ENCODE measurements at places on chromosomes 3 and 15.

DNA sequence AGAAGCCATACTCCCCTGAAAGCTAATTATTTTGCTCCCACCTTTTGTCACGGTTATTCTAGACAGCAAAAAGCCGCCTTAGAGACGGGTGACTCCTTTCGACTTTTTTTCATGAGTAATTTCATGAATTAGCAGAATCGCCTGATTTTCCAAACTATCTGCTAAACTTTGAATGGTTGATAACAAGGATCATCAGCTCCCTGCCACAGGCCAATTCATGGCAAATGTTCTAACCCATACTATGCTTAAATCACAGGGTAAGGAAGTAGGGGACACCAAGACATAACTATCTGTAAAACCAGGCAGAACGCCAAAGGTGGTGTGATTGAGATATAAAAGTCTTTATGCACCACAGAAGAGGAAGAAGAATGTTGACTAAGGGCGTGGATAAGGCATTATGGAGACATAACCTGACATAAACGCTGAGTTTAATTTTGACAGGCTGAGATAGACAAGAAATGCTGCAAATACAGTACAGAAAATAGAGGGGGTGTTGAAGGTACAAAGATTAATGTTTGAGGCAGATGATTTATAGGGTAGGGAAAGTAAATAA lies 891 bp upstream of the DMXL2 start:
- DNase-seq, result no peak

GRCh38 chr3:193214445-193214844 lies 26.6 kb upstream of the PLAAT1 start:
- DNase-seq, result no peak

GRCh38 chr3:24225385-24225950 lies 269.2 kb downstream of the THRB start:
- DNase-seq, result no peak

GRCh38 chr15:54033356-54033860 lies 55.2 kb downstream of the UNC13C start:
- DNase-seq, result no peak

DNA sequence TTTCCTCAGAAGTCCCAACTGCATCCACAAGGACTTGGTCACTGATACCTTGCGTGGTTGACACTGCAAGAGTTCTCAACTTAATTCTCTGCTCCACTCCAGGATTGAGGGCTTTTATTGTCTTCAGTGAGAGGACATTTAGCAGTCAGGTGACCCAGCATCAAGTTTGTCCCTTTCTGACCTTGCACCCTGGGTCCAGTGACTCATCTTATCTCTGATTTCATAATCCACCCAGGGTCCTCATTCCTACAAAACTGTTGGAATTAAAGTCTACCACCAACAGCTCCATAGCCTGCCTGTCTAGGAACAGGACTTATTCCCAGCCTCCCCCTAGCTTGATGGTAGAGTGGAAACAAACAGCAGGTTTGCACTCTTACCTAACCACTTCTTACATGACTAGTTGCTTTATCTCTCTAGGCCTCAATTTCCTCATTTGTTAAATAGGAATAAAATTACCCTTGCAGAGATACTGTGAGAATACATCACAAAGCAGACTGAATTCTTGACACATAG lies 151.3 kb upstream of the LPP start:
- no peak for DNase-seq

DNA sequence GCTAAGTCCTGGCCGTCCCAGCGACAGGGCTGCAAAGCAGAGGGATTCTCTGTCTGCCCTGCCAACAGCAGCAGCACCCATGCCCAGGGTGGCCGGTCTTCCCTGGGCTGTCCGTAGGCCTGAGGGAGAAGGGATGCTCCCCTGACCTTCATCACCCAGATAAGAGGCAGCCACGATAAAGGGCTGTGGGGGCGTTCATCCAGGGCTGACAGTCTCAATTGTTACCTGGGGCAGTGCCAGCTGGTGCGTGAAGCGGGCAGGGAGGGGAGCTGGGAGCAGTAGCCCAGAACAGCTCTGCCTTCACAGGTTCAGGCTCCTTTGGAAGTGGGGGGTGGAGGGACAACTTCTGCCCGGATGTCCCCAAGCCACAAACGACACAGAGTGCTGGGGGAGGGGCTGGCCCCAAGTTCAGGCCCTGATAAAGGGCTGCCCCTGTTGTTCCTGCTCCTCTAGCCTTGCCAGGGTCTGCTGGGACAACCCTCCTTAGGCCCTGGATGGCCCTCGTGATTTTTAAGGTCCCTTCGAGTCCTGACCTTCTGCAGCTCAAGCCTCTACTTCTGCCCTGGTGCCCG lies 94.7 kb downstream of the RAB11A start:
- DNase-seq, result no peak

DNA sequence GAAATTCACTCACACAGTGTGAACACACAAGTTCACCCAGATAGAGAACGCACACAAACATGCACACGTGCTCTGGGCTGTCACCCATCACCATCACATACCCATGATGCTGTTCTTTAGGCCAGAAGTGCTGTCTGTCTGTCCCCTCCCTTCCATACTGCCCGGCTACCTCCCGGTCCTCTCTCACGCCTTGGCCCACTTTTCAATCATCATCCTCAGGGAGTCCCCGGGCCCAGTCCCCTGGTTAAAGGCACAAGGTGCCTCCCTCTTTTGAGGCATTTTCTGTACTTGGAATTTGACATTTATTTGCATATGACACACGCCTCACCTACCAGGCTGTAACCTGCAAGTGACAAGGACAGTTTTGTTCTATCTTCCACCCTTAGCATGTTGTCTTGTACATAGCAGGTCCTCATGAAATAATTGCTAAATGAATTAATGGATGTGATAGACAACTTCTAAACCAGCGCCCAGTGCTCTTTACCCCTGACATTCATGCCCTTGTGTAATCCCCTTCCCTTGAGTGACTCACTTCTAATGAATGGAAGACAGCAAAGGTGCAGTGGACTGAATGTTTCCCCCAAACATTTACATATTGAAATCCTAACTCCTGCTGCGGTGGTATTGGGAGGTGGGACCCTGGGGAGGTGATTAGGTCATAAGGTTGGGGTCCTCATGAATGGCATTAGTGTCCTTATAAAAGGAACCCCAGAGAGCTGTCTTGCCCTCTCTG lies 73.9 kb upstream of the ADPGK start:
- DNase-seq, result no peak

- DNase-seq, result no peak
Observed at GRCh38 chr3:37032961-37033360, 39.6 kb downstream of the MLH1 start.

- no peak for DNase-seq
Observed at GRCh38 chr15:85473455-85473854, 93.1 kb downstream of the AKAP13 start.

DNA sequence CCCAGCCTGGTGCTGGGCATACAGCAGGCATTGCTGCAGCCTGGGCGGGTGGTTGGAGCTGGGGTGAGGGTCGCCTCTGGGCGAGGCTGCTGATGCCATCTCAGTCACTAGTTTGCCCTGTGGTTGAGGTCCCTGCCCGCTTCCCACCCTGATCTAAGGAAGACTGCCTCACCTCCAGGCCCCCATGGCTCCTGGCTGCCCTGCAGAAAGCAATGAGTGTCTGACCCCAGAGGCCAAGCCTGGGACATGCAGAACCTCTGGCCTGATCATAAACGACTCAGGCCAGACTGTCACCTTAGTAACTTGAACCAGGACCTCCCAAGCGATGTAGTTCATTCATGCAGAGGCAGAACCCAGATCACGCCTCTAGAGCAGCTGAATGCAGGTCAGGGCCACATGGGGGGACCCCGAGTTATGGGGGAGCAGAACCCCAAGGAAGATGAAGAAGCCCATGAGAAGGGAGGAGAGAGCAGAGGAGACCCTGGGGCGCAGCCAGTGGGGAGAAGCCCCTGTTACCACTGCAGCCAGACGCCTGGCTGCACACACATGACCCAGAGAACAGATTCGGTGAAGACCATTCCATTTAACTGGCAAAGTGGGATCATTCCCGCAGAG lies 213.9 kb downstream of the TBC1D2B start:
- no peak for DNase-seq

DNA sequence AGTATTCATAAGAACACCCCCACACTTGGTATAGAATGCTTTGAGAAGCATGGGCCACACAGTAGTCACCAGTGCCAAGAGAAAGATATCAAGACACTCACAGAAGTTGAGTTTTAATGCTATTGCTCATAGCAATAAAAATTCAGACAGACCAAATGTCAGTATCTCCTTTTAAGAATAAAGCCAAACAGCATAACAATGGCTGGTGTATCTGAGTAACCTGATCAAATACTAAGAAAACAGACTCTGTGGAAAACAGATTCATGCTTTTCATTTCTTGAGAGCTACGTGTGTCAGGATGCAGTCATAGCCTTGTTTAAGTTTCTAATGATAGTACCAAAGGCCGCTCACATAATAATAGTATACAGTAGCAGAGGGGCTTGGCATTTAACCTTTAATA lies 778.5 kb downstream of the MECOM start:
- no peak for DNase-seq

DNA sequence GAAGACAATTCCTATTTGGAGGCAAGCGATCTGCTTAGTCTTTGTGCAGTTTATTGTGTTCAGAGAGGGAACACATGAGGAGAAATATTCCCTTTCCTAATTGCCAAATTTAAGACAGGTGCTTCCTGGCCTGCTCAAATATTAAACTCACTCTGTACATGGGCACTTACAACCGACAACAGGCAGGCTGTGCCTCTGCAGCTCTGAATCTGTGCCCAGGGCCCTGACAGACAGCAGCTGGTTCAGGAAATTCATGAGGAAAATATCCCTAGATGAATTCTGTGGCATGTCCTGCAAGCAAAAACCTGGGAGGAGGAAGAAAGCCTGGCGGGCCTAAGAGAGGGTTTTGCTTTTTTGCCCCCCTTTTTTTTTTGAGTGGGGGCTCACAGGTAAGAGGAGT lies 169.3 kb upstream of the TRIM42 start:
- no peak for DNase-seq

- no peak for DNase-seq
Observed at GRCh38 chr15:62653122-62653521, 389.4 kb upstream of the TPM1 start.

GRCh38 chr3:121885386-121885785 lies 8.8 kb upstream of the SLC15A2 start:
- DNase-seq, result no peak

- DNase-seq, result no peak
Observed at GRCh38 chr3:101646726-101647125, 30.2 kb downstream of the ZBTB11 start.

GRCh38 chr15:52113708-52114107 lies 1.1 kb upstream of the BCL2L10 start:
- no peak for DNase-seq

DNA sequence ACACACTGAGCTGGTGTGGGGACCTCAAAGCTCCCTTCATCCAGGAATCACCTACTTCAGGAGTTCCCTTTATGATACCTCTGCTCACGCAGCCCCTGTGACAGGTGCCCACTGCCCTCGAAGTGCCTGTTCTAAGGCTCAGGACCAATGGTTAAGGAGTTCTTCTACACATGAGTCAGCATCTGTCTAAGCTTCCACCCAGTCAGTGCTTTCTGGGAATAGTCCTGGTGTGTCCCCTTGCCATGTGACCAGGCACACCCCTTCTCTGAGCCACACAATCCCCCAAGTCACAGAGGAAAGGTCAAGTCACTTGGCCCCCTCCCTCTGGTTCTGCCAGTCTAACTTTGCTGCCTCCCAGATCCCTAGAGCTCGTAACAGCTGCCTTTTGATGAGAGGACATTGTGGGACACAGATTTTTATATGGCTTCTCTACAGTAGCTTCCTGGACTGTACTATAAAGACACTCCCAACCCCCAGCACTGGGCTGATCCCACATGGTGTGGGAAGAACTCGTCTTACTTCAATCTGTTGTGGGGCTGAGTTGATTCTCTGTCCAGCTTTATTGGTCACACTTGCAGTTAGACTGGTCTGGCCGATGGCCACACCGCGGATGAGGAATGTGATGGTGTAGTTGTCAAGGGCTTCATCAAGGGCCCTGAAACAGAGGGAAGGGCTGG lies 78.8 kb downstream of the NUP210 start:
- no peak for DNase-seq

DNA sequence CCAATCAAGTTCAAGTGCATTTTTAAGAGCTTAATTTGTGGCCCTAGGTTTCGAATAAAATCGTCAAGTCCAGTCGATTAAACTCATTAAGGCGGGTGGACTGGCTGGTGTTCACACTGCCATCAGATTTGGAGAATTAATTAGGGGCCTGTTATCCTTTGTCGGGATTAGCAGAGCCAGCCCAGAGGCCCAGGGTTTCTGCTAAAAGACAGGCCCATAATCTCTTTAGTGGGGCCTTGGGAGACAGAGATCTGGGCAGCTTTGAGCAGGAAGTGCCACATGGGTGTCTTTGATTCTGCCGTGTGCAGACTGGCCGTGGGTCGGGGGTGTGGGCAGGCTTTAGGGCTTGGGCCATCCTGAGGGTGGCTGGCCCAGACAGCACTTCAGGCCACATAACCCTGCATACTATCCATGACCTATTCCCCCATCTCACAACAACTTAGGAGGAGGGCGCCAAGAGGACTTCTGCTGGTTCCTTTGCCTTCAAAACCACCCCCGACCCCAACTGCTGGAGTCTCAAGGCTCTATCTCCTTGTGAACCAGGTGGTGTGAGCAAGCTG lies 94.7 kb downstream of the PLXNA1 start:
- no peak for DNase-seq

- no peak for DNase-seq
Observed at GRCh38 chr3:24450160-24450907, 44.3 kb downstream of the THRB start.

DNA sequence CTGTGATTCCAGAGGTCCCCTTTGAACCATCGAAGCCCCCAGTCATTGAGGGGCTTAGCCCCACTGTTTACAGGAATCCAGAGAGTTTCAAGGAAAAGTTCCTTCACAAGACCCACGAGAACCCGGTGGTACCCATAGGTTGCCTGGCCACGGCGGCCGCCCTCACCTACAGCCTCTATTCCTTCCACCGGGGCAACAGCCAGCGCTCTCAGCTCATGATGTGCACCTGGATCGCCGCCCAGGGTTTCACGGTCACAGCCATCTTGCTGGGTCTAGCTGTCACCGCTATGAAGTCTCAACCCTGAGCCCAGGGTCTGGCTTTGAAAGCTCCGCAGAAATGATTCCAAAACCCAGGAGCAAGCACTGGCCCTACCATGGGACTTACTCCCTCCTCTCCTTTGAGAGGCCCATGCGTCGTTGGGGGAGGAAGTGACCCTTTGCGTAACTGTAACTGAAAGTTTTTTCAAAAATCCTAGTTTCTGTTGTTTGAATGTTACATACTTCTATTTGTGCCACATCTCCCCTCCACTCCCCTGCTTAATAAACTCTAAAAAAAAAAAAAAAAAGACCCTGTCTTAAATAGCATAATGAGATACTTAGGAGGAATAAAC lies 85.1 kb upstream of the CSPG5 start:
- DNase-seq, result no peak

GRCh38 chr3:39150803-39151631 lies 2.4 kb downstream of the CSRNP1 start:
- peak; percentile 68 for DNase-seq

DNA sequence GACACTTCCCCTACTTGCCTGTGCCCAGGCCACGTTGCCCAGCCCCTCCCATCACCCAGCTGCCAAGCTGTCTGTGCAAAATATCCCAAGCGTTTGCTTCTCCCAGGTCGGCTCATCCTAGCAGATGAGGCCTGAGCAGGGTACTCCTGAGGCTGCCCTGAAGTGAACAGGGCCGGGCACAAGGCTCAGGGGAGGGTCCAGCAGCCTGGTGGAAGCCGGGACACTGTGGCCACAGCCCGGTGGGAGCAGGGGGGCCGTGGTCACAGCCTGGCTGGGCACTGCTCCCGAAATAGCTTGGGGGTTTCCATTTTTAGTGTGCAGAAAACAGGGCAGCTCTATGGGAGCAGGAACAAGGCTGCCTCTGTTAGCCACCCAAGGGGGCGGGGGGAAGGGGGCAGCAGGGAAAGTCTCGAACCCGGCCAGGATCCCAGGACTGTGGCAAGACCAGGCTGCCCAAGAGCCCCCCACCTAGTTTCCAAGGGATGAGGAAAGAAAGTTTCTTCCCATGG lies 3.4 kb downstream of the PLXNB1 start:
- no peak for DNase-seq

All from CD8-positive, alpha-beta memory T cell (primary cell).